Kidney (tissue), 22 donors: ENCODE measurements at places on chromosomes 2 and 18. TPM values are rescaled to one million over a fixed set of nuclear protein-coding genes. Genes with fewer than 3 reads are reported as not detected.
A peak's percentile ranks its signal among the peaks of the same experiment; 100 is the strongest.

DNA sequence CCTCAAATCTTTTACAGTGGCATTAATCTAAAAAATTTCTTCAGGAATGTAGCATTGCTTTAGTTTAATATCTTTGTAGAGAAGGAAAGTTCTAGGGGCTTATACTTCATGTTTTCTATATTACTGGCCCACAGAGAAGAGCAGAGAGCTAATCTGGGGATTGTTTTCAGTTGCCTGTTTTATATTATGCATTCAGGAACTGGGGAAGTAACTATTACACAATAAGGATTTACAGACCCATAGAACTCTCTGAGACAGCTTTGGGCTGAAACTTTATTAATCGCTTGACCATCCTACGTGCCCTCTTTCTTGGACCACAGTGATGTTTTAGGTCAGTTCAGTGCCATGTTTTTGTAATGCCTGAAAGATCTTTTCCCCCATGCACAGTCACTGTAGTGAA lies 29.9 kb downstream of the BIRC6 start:
- peak; percentile 54 for DNase-seq
- H3K27me3 ChIP-seq = no peaks in the 10 kb centered on the region
- peaks cover 4% of the 10 kb centered on the region for H3K36me3 ChIP-seq
- H3K27ac ChIP-seq = no peak overlapping the region

DNA sequence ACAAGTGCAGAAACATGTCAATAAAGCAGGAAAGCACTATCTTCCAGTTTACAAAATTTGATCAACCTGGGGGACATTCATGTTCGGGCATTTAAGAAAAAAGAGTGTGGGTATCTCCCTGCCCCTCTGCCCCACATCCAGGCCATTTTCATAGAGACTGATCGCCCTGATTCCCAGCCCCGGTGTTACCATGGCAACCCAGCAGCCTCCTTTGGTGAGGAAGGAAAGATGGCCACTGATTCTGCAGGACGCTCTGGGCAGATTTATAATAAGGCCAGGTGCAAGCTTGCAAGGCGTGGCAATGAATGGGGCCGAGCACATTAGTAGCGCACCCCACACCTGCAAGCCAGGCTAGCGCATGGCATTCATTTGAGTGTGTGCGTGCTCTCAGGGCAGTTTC lies 36.7 kb upstream of the ARL4C start:
- no peak overlapping the region for H3K27ac ChIP-seq
- no peaks in the 10 kb centered on the region for H3K27me3 ChIP-seq
- H3K4me1 ChIP-seq = no peaks in the 10 kb centered on the region
- H3K36me3 ChIP-seq = no peaks in the 10 kb centered on the region
- H3K4me3 ChIP-seq = no peak overlapping the region
- DNase-seq = no peak

Gene NEU2
- total RNA-seq = not detected

DNA sequence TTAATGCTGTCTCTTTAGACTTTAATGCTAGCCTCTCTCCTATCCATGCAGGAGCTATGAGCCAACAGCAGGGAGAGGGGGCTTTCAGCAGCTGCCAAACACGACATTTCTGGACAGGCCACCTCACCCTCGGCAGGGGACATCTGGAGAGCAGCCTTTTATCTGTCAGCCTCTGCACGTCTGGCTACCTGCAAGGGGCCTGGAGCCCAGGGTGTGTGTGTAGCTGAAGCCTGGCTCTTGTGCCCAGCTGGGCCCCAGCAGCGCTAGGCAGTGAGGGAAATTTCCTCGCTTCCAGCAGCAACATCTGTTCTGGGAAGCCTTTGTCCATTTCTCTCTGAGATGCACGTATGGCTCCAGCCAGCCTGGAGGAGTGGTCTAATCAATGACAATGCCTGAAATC lies 728.7 kb upstream of the ID2 start:
- no peaks in the 10 kb centered on the region for H3K4me1 ChIP-seq
- H3K27ac ChIP-seq = no peak overlapping the region
- no peaks in the 10 kb centered on the region for H3K36me3 ChIP-seq
- H3K4me3 ChIP-seq = no peak overlapping the region
- DNase-seq = no peak

Gene ERBB4
- total RNA-seq = 152 TPM

Gene SLC25A52
- total RNA-seq = not detected
